ENCODE measurements at places on chromosomes 16 and 17.
A peak's percentile ranks its signal among the peaks of the same experiment; 100 is the strongest.

DNA sequence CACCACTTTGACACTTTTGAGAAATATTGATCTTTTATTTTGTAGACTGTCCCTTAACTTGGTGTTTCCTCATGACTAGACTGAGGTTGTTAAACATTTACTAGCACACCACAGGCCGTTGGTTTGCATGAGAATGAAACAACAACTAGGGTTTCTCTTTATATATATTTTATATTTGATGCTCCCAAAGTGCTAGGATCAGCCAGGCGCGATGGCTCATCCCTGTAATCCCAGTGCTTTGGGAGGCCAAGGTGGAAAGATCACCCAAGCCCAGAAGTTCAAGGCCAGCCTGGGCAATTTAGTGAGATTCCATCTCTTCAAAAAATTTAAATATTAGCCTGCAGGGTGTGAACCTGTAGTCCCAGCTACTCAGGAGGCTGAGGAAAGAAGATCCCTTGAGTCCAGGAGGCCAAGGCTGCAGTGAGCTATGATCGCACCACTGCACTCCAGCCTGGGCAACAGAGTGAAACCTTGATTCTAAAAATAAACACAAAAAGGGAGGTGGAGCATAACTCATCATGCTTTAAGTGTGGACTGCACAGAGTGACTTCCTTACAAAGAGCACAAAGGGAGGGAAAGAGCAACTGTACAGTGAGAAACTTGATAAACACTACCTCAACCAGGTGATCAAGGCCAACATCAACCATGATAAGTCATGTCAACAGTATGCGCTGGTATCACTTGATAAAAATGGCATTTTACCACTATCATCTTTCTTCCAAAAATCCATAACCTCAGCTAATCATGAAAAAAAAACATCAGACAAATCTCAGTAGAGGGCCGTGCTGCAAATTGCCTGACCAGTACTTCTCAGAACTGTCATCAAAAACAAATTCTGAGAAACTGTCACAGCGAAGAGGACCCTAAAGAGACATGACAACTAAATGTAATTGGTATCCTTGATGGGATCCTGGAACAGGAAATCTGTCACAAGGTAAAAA is 72.8 kb upstream of the ATF7IP2 start:
- H3K4me3 ChIP-seq = no peak overlapping the region
- H3K36me3 ChIP-seq = no peaks in the 10 kb centered on the region
- H3K27me3 ChIP-seq = no peaks in the 10 kb centered on the region
- DNase-seq = no peak
- H3K27ac ChIP-seq = no peak overlapping the region
- peaks cover 4% of the 10 kb centered on the region for H3K4me1 ChIP-seq

DNA sequence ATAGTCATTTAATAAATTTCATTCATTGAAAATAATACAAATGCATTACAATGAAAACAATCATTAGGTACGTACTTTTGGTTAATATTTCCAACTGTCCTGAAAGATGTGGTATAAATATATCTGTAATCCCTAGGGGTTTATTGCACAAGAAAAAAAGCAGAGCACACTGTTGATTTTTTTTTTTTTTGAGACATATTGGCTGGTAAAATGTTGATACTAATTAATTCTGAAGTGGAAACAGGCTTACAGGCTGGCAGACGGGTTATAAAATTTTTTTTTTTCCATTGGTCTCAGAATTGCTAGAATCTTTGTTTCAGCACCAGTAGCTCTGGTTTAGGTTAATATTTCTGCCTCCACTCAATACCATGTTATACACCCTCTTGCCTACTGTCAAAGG is 193.6 kb downstream of the MAP2K6 start:
- H3K27me3 ChIP-seq = peaks cover 7% of the 10 kb centered on the region
- no peaks in the 10 kb centered on the region for H3K36me3 ChIP-seq
- no peak for DNase-seq
- peaks cover 6% of the 10 kb centered on the region for H3K4me1 ChIP-seq
- no peak overlapping the region for H3K27ac ChIP-seq
- no peak overlapping the region for H3K4me3 ChIP-seq

GRCh38 chr16:19605701-19606100 is 50.2 kb downstream of the VPS35L start:
- H3K4me1 ChIP-seq = peaks cover 1% of the 10 kb centered on the region
- H3K36me3 ChIP-seq = peaks cover 35% of the 10 kb centered on the region
- no peak overlapping the region for H3K27ac ChIP-seq
- DNase-seq = no peak
- no peaks in the 10 kb centered on the region for H3K27me3 ChIP-seq

DNA sequence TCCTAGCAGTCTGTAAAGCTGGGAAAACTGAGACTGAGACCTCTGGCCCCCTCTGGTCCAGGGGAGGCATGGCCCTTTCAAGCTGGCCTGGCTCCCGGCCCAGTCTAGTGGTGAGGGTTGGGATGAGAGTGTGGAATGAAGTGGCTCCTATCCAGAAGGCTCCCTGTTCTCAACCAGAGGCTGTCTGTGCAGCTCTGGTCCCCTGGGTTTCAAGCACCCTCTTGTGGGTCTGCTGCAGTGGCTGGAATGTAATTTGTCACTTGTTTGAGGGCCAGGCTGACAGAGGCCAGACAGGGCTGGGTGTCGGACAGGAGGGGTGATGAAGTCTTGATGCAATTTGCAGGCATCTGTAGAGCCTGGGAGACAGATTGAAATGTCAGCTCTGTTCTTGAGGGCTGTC is 22.1 kb upstream of the PHF12 start:
- H3K36me3 ChIP-seq = no peaks in the 10 kb centered on the region
- peaks cover 2% of the 10 kb centered on the region for H3K4me1 ChIP-seq
- DNase-seq = no peak
- H3K27me3 ChIP-seq = no peaks in the 10 kb centered on the region
- H3K27ac ChIP-seq = no peak overlapping the region

DNA sequence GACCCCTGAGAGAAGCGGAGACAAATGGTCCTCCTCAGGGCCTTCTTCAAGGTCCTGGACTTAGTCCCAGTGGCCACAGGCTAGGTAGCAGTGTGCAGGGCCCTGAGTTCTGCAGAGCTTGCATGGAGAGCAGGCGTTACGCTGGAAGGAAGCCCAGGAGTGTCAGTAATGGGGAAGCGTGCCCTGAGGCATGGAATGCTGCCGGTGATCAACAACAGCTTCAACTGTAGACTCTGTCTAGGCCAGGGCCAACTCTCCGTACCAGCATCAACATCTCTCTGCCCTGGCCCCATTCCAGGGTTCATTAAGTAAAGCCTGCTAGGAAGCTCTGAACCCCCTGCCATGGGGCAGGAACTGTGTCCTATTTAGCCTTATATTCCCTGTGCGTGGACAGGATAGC is 568 bp upstream of the TNK1 start:
- H3K27ac ChIP-seq = no peak overlapping the region
- H3K4me3 ChIP-seq = no peak overlapping the region
- peaks cover 8% of the 10 kb centered on the region for H3K36me3 ChIP-seq
- no peak for DNase-seq
- H3K4me1 ChIP-seq = peaks cover 10% of the 10 kb centered on the region

GRCh38 chr17:68249354-68249765 is 1.5 kb downstream of the AMZ2 start:
- peaks cover 43% of the 10 kb centered on the region for H3K36me3 ChIP-seq
- H3K4me3 ChIP-seq = peak overlapping the region; percentile 93
- H3K27ac ChIP-seq = peak overlapping the region; percentile 99

DNA sequence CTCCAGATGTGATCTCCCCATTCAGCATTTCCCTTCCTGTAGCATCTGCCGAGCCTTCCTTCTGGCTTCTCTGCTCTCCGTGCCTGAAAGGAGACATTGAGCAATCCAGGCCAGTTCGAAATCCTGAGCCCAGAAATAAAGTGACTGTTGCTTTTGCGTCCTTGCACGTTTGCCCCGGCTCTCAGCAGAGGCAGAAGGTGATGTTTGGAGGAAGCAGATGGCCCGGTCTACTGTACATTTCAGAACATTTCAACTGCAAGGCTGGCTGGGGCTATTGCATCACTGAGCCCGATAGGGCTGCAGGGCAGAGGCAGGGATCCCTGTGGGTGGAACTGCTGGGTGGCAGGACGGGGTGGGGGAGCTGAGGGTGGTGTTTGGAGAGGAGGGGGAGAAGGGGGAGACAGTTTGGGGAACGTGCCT is 29.4 kb downstream of the IRF8 start:
- H3K36me3 ChIP-seq = peaks cover 13% of the 10 kb centered on the region
- no peaks in the 10 kb centered on the region for H3K27me3 ChIP-seq
- peaks cover 59% of the 10 kb centered on the region for H3K4me1 ChIP-seq
- H3K4me3 ChIP-seq = no peak overlapping the region
- H3K27ac ChIP-seq = no peak overlapping the region
- DNase-seq = no peak

GRCh38 chr17:66268247-66268927 is 34.0 kb upstream of the PRKCA start:
- no peak overlapping the region for H3K4me3 ChIP-seq
- H3K36me3 ChIP-seq = no peaks in the 10 kb centered on the region
- H3K27me3 ChIP-seq = no peaks in the 10 kb centered on the region
- H3K27ac ChIP-seq = no peak overlapping the region
- H3K4me1 ChIP-seq = peaks cover 8% of the 10 kb centered on the region
- DNase-seq = no peak

Data from activated naive CD8-positive, alpha-beta T cell treated with anti-CD3 and anti-CD28 coated beads for 36 hours (primary cell).